ENCODE measurements at places on chromosomes 1 and 21. TPM values are rescaled to one million over a fixed set of nuclear protein-coding genes. Genes with fewer than 3 reads are reported as not detected.

Gene CD2
- total RNA-seq, result 152 TPM

Gene LRRC8C
- 46.0 TPM for total RNA-seq

Gene CD244
- 1.4 TPM for total RNA-seq

Gene FMOD
- total RNA-seq, result not detected

DNA sequence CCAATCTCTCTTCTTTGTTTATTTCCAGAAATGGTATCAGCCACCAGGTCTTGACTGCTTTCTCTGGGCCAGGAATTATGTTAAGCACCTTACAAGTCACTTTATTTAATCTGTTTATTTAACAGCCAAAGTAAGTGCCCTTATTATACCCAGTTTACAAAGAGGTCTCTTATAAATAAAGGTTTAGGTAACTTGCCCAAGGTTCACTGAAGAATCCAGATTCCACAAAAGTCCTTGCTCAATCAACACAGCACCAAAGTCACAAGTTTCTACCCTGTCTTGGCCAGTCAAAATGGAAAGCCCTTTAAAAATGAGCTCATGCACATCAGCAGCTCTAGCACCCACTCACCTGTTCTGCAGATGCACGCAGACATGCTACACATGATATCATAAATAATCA, 28.0 kb upstream of the ATP1A1 start:
- DNase-seq, result no peak

DNA sequence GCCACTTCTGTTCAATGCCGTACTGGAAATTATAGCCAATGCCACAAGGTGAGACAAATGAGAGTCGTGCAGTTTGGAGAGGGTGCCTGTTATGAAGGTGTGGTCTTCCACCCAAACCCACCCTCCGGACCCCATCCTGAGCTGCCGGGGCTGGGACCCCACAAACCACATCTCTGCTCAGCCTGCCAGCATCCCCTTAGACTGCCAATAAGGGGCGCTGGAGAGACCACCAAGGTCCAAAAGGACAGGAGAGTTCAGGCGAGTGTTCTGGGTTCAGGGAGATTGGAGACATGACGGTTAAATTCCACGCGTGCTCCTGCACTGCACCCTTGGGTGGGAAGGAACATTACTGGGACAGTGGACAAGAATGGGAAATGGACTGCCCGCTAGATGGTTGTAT, 48.7 kb upstream of the COL18A1 start:
- no peak for DNase-seq

DNA sequence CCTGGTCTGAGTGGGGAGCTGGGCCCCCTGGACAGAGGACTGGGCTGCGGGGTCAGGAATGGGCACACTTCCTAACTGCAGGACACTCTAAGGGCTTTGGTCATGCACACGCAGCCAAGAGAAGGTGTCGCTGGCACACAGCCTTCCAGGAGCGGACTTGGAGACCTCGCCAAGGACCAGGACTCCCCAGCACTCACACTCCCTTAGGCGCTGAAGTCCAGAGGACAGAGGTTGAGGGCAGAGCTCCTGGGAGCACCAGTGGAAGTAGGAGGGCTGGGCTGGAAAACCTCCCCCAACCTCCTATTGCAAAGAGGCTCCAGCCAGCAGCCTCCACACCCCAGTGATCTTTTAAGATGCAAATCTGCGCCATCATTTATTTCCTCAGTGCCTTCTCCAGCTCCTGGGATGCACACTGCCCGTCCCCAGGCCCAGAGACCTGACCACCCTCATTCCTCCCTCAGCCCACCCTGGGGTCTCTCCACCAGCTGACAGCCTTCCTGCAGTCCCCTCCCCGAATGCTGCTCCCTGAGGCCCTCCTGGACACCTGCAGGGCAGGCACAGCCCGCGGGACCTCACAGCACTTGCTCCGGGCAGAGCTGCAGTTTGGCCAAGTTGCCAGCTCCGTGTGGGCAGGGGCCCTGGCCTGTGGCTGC, 3.0 kb downstream of the TSPEAR start:
- DNase-seq, result no peak

- no peak for DNase-seq
These were observed 73.7 kb downstream of the LMO4 start for GRCh38 chr1:87402241-87403002.

DNA sequence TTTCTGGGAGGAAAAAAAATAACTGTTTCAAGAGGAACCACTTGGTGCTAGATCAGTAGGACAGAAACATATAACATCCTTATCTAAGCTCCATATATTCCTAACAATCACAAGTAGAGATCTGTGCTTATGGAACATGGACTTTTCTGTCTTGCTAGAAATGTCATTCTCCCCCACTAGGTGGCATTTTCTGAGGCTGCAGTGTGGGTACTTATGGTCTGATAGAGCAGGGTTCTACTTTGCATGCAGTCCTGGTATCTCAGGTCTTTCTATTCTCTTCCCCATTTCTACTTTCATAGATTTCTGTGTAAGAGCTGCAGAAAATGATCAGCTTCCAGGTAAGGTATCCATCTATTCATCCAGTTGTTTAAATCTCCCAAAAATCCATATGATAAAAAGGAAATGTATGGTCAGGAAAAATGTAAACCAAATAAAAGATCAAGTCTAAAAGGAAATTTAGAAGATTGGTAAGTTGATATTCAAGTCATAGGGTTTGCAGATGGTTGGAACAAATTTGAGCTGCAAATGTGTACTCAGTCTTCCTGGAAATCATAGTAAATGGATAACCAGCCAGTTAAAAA, 1.5 kb downstream of the ZNF684 start:
- DNase-seq, result no peak

GRCh38 chr1:117416546-117417125, 49.4 kb downstream of the MAN1A2 start:
- DNase-seq, result no peak

Data from T-helper 17 cell (primary cell).